HFF-Myc (cell line): ENCODE measurements at places on chromosomes 11 and 22.

DNA sequence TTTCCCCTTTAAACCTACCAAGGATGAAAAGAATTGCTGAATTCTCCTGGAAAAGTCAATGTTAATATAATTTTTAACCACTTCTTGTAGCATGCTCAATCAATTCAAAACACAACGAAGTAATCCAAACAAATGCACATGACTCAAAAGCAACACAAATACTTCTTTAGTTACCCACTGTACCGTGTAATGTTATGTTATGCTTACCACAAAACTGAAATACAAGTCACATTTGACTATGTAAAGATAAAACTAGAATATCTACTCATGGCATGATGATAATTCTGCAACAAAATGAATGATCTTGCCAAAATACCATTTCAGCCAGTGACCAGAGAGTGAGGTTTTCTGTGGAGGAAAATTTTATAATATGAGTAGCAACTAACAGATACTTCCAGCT lies 587.0 kb downstream of the DLG2 start:
- DNase-seq: no peak

- DNase-seq: no peak
These were observed 2.3 kb downstream of the CYB5R3 start for GRCh38 chr22:42646569-42647525.

GRCh38 chr11:13341026-13341425 lies 63.4 kb downstream of the BMAL1 start:
- DNase-seq: no peak

GRCh38 chr11:99519095-99519494 lies 498.3 kb downstream of the CNTN5 start:
- DNase-seq: no peak

GRCh38 chr11:121426476-121427399 lies 25.4 kb upstream of the SORL1 start:
- no peak for DNase-seq

DNA sequence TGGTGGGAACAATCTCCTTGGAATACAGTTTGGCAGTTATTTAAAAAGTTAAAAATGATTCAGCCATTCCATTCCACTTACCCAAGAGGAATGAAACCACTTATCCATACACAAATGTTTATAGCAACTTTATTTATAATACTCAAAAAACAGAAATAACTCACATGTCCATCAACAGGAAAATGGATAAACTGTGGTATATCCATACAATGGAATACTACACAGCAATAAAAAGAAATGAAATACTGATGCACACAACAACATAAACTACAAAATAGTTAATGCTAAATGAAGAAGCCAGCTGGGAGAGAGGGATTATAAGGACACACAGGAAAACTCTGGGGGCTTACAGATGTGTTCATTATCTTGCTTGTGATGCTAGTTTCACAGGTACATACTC lies 64.7 kb downstream of the FCHSD2 start:
- no peak for DNase-seq

- no peak for DNase-seq
These were observed 9.2 kb upstream of the MTFP1 start for GRCh38 chr22:30416403-30416802.

DNA sequence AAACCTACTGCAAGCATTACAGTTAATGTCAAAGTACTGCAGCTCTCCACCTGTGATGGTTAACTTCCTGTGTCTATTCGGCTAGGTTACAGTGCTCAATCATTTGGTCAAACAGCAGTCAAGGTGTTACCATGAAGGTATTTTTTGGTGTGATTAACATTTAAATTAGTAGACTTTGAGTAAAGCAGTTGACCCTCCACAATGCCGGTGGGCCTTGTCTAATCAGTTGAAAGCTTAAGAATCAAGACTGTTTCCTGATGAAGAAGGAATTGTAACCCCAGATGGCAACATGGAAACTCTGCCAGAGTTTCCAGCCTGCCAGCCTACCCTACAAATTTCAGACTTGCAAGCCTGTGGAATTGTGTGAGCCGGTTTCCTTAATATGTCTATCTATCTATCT lies 683.9 kb downstream of the BRD1 start:
- no peak for DNase-seq

DNA sequence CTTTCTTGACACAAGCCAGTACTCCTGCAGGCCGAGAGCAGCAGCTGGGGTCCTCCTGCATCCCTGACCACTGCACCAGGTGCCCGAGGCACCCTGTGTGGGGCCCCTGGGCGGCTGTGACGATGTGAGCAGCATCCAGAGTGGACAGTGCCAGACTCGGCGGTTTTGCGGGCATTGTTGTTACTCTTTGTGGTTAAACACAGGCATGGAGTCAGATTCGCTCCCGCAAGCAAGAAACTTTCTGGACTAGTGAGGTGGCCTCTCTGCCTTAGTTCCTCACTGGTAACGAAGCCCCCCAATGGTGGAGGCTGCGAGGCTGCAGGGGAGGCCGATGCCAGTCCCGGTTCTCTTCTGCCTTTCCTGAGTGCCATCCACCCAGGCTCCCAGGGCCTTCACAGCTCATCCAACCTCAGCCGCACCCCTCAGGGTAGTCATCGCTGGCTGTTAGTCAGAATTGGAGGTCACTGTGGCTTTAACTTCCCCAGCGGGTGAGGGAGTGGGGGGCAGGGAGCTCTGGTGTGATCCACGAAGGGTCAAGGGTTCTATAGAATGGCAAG lies 3.7 kb upstream of the CLDN5 start:
- no peak for DNase-seq

GRCh38 chr22:36239150-36239400 lies 252 bp downstream of the APOL2 start:
- no peak for DNase-seq

GRCh38 chr11:45411228-45411946 lies 125.2 kb upstream of the SYT13 start:
- DNase-seq: no peak

DNA sequence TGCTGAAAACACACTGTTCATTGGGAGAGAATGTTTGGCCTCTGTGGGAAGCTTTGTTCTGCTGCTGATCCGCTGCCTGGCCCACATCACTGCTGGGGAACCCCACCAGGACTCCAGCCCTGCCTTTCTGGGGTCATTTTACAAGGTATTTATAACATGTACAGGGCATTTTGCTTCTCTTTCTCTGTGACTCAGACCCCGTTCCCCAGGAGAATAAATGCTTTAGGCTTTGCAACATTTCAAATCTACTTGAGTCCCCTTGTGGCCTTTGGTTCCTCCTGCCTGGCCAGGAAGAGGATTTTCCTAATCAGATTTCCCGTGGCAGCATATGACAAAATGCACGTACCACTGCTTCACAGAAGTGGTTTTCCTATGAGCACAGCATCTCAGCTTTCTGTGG lies 43.0 kb downstream of the BTG4 start:
- DNase-seq: no peak

DNA sequence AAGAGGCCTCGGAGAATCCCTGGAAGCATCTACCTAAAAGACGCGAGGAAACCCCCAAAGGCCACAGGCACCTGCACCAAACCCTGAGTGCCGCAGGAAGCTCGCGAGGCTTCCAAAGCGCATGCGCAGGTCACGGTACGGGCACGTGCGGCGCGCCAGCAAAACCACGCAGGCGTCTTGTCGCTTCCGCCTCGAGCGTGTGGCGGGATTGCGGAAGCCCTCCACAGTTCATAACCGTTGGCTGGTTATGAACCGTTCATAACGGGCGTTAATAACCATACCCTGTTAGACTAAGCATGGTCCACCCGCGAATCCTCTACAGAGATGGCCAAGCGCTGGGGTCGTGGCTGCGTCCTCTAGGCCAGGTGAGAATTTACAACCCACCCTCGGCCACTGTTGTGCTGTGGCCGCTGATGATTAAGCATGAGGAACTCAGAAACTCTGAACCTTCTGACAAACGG lies 46.4 kb downstream of the MORC2 start:
- peak; percentile 4 for DNase-seq

- no peak for DNase-seq
These were observed 17.1 kb upstream of the SYVN1 start for GRCh38 chr11:65151331-65151899.

DNA sequence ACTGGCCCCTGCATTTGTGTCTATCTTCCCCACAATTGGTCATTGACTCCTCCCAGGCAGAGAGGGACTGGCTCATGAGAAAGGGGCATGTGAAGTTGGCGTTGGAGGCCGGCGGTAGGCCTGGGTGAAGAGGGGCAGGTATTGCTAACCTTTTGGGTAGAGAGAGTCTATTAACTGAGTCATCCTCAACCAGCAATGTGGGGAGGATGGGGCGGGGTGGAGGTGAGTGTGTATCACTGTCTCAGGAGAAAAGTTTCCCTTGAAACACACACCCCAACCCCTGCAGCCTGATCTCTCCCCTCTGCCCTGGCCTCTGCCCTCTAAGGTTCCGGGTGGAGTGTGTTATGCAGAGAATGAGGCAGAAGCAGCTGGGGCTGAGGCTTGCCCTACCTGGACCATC lies 60.1 kb upstream of the PHF21B start:
- no peak for DNase-seq

DNA sequence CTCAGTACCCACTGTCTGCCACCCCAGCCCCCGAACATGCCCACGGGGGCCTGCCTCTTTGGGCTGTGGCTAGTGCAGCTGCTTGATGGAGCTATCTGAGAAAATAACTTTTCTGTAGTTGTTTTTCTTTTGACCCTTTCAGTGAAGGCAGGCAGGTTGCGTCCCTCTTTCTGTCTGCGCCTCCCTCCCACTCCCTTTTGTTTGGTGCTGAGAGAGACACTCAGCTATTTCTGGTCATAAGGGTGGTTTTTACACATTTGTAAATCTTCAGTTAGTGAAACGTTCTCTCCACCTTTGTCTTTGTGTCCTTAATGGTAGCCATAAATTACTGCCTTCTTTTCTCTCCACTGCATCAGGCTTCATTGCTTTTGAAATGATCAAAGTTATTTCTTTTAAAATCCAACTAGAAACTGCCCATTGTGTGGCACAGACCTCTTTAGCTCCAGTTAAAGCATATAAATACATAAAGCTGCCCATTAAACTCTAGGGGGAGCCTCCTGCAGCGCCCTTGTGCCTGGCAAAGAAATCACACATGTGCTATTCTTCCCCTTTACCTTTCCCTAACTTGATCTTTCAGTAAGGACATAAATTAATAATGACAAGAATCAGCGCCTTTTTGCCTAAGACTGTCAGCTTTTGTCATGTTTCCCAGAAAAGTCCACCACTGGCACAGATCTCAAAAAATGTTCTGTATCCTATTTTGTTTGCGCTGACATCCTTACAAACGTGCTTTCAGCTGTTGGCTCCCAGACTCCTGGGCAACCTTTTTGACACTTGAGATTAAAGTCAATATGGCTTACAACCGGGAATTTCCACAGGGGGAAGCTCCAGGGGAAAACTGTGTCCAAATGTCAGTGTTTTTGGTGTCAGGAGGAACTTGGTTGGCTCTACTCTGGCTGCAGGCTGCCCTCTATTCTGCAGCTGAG lies 1.7 kb upstream of the SCUBE2 start:
- no peak for DNase-seq

GRCh38 chr22:47090591-47091245 lies 328.3 kb downstream of the TBC1D22A start:
- DNase-seq: no peak

- no peak for DNase-seq
These were observed 125.6 kb downstream of the TRPC6 start for GRCh38 chr11:101458161-101458560.

DNA sequence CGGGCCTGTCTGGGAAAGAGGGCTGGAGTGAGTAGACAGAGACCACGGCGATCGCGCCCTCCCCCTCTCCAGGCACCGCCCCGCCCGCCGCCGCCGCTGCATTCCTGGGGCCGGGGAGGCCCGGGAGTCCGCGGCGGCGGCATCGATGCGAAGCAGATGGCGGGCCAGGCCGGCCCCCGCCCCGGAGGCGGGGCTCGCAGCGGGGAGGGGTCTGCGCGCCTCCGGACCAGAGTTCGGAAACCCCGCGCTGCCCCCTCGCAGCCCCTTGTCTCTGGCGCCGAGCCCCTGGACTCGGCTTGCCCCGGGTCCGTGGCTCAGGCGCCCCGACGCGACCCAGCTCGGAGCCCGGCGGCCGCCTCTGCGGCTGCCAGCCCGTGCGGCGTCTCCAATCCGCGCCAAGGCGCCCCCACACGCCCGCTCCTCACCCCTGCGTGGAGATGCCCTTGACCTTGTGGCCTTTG lies 1.3 kb downstream of the SCARF2 start:
- DNase-seq: no peak

DNA sequence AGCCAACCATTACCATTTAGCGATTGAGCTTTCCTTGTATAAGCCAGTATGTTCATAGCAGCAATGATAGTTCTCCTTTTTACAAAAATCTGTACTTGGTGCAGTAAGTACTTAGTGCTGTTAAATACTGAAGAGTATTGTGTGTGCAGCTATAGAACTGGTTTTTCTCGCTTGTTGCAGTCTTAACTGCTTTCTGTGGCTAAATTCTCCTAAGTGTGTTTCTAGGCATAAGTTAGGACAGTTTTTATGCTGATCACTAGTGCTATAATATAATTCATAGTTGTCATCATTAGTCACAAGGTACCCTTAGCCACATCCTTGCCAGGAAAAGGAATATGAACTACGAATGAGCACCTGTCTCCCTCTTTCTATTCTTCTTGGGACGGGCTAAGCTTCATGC lies 107.7 kb downstream of the GRAMD1B start:
- DNase-seq: no peak

GRCh38 chr22:34035209-34035608 lies 114.9 kb upstream of the LARGE1 start:
- DNase-seq: no peak

- DNase-seq: peak; percentile 64
These were observed 4.1 kb upstream of the PLAAT2 start for GRCh38 chr11:63567044-63567840.

DNA sequence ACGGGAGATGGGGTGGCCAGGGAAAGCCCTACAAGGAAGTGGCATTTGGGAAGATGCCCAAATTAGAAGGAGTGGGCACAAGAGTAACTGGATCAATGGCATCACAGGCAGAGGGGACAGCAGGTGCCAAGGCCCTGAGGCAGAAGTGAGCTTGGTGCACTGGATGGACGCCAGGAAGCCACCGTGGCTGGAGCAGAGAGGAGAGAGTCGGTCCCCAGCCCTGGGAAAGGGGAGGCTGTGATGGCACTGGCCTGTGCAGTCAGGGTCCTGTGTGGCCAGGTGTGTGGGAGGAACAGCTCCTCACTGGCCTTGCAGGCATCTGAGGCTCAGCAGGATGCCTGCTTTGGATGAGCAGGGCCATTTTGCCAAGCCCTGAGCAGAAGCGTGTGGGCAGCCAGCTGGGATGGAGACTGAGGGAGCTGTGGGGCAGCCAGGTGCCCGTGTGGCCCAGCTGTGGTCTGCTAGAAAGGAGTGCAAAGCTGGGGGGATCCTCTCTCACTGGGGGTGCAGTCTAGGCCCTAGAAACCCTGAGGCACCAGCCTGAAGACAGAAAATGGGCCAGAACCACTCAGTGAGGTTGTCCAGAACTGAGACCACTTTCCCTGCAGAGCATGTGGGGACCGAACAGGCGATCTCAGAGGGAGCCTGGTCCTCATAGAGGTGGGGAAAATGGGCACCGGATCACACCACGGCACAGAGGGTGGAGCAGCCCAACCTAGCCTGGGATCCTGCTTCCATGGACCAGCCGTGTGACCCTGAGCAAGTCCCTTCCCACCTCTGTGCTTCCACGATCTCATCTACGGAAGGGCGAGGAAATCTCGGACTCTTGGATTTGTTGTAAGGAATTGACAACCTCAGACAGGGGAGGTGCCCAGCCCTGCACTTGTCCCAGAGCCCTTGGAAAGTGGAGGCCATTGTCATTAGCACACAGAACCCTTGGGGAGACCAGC lies 78.6 kb upstream of the RTL6 start:
- no peak for DNase-seq
